ENCODE measurements at places on chromosomes 11 and 22.

DNA sequence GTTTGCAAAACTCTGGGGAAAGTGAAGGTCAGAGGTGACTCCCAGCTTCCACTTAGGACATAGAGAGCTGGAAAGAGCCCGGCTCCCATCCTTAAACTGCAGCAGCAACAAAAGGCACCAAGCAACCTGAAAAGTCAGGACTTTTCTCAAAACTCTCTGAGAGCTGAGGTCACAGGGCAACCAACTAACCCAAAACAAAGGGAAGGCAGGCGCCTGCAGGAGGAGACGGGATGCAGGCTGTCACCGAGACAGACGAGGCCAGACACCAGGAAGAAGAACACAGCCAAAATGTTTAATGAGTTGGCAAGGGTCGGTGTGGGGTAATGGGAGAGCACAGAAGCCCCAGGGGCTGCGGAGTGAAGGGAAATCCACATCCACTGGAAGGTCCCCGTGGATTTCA is 19.9 kb downstream of the ASCL2 start:
- DNase-seq = no peak

DNA sequence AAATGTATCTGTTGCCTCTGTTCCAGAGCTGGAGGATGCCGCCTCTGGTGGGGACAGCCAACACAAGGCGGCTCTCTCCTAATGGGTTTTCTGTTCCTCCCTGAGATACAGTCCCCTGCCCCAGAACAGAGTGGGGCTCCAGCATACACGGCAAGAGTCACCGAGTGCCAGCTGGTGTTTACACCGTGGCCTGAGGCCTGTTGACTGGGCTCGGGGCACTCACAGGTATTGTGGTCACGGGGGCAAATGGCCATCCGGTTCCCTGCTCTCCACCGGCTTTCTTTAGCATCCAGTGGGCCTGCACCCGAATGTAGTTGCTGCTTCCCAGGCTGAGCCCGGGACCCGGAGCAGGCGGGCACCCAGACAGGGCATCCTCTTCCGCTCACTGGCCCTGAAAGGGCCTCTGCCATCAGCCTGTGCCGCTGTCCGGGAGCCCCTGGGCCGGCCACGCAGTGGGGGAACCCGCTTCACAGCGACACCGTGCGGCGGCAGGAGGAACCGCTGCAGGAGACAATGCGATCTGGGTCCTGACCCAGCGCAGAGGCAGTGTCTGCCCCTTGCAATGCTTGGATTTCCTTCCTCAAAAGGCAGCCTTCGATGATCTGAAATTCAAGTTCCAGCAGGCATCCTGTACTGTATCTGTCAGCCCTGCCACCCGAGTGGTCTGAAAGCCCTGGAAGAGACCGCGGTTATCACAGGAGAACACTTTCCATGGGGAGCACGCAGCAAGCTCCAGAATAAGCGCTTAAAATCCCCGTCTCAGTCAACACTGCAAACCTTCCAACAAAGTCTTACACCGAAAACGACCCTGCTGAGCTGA is 859 bp upstream of the KRTAP5-5 start:
- peak; percentile 8 for DNase-seq

GRCh38 chr11:12949453-12949852 is 59.7 kb upstream of the RASSF10 start:
- no peak for DNase-seq

- DNase-seq = no peak
Observed at GRCh38 chr11:62373464-62374119, 36.3 kb downstream of the ASRGL1 start.

GRCh38 chr11:11592146-11592684 is 29.6 kb downstream of the GALNT18 start:
- no peak for DNase-seq

GRCh38 chr11:119865661-119866156 is 136.7 kb upstream of the NECTIN1 start:
- DNase-seq = no peak
